Right renal pelvis (tissue), 4 donors: ENCODE measurements at places on chromosomes 13 and 19.

GRCh38 chr13:77465603-77466195, 69.8 kb upstream of the SCEL start:
- DNase-seq = no peak

DNA sequence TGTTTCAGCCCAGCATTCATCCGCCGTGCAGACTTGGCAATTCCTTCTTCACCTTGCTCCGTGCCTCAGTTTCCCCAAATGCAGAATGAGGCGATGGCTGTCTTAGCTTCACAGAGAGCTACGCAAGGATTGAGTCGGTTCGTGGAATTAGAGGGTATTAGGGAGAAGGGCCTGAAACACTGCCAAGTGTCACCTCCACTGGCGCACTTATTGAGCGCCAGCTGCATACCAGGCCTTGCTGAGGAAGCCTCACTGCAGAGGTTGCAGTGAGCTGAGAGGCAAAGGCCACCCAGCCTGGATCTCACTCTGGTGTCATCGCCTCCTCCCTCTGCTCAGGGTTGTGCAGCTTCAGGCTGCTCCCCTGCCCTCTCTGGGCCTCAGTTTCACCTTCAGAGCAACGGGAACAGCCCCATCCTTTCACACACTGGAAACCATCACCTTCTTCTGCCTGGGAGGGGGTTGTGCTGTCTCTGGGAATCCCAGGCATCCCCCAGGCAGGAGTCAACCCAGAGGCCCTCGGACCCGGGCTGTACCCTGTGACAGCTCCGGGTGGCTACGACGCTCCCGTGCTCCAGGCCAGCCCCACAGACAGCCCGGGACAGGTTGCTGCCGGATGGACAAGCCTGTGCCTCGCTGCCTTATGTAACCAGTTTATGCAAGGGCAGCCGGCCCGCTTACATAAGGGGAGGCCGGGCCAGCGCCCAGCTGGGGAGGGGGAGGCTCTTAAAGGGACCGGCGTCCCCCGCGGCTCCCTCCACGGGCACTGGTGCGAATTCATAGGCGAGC, 31.9 kb downstream of the NFIC start:
- DNase-seq = no peak

GRCh38 chr19:41621226-41621625, 5.6 kb downstream of the CEACAM4 start:
- DNase-seq = no peak

DNA sequence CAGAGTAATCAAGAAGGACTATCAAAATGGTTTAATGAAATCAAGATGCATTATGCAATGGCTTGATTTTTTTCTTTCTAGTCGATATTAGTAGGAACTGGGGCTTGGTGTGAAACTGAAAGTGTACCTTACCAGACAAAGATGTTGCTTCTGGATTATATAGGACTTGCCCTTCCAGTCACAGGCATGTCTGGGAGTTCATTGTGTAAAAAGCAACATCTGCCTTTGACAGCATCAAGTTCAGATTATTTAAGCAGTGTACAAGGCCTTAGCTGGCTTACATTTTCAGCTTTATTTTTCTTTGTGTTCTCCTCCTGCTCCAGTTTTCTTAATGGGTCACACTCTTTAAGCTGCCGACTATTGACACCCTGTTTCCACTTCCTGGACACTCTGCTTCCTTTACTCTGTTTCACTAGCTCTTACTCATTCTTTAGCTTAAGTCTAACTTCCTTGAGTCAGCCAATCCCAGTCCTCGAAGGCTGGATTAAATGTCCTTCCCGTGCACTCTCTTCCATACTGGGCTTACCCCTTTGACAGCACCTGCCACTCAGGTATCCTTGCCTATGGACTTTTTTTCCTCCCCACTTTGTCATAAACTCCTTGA, 29.4 kb upstream of the OLFM4 start:
- no peak for DNase-seq

DNA sequence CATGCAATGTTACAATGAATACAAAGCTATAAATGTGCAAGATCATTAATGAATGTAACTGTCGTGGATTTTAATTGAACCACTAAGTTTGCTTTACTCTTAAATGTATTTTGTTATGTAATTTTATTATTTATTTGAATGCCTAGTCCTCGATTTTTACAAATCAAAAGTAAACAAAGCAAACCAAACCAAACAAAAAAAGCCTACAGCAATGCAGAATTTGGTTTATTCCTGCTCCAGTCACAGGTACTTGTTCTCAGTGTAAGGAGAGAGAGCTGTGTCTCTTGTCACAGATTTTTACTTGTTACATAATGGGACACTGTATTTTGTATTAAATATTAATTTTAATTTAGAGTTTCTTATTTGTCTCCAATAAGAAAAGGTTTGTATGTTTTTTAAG, 584.3 kb upstream of the SLITRK6 start:
- DNase-seq = no peak

DNA sequence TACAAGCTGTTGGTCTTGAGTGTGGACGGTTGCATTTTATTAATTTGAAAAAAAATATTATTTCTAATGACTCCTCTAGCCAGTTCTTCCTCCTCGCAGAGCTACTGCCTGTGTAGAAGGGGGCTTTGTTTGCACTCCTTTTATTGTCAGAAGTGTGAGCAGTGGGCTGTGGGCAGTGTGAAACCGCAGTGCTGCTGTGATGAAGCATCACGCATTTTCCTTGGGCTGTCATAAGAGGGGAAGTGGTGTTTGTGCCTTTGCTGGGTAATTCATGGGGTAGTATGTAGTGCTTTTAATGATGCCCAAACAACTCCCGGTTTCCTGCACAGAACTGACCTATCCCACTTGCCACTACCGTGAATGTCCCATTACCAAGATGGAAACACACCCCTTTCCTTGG, 357.3 kb downstream of the ZNF536 start:
- DNase-seq = no peak

- no peak for DNase-seq
Measured at GRCh38 chr13:30341815-30342570, 34.6 kb upstream of the KATNAL1 start.

DNA sequence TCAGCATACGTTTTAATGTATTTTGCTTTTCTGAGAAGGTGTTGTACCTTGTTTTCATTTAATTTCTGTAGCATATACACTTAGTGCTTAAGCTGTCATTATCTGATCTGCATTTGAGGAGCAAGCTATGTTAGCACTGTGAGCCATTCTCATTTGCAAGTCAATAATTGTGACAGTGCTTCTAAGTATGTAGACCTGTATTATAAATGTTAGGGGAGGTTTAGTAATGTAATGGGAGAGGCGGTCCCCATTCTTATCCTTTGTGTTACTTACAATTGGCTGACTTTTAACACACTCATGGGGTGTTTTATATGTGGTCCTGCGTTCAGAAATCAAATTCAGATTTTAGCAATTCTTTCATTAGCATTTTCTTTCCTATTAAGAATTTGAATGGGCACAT, 90.2 kb downstream of the GPC6 start:
- no peak for DNase-seq

- no peak for DNase-seq
Measured at GRCh38 chr13:111925146-111925875, 141.6 kb upstream of the SOX1 start.

GRCh38 chr19:48991873-48992580, 1.1 kb downstream of the GYS1 start:
- DNase-seq = no peak
